ENCODE measurements at places on chromosomes 5 and 9.

GRCh38 chr5:111266491-111266890 is 42.3 kb downstream of the CAMK4 start:
- no peak for DNase-seq

- DNase-seq: no peak
These were observed 8.6 kb downstream of the KLHL9 start for GRCh38 chr9:21326526-21327139.

- DNase-seq: no peak
These were observed 10.3 kb upstream of the IL3 start for GRCh38 chr5:132050136-132050535.

- DNase-seq: no peak
These were observed 39.0 kb downstream of the KCNIP1 start for GRCh38 chr5:170542691-170543293.

GRCh38 chr9:133524679-133525228 is at the start of gene MYMK:
TSS of gene MYMK (minus strand) at chr9:133524959. CDS start at chr9:133524844, 115 bp downstream.
- DNase-seq: no peak

DNA sequence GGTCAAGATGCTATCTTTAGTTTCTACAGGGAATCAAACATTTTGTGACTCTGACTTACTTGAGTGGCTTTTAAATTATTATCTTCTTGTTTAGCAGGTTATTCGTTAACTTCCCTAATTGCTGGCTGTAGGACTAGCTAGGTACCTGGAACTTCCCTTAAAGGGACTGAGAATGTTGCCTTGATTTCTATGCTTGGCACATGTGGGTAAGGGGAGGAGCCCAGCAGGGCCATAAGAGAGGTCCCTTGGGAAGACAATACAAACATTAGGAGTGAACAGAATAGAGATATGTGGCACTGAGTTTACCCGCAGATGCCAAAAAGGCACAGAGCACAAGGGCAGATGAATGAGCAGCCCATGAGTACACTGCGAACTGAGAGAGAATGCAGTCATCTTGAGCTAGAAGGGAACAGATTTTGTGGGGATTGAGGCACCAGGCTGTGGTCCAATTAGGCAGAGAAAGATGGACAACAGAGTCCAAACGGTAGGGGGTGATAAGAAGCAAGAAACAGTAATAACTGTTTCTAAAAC is 9.8 kb downstream of the CKMT2 start:
- no peak for DNase-seq

DNA sequence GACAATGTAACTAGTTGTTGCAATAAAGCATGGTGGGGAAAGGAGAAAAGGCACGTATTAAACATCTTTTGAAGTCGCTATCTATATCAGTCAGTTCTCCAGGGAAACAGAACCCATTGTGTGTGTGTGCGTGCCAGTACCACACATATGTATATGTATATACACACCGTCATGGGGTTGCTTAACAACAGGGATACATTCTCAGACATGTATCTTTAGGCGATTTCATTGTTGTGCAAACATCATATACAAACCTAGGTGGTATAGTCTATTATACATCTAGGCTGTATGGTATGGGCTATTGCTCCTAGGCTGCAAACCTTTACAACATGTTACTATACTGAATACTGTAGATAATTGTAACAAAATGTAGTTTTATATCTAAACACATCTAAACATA is 2.3 kb downstream of the CDKN2B-AS1 start:
- no peak for DNase-seq

DNA sequence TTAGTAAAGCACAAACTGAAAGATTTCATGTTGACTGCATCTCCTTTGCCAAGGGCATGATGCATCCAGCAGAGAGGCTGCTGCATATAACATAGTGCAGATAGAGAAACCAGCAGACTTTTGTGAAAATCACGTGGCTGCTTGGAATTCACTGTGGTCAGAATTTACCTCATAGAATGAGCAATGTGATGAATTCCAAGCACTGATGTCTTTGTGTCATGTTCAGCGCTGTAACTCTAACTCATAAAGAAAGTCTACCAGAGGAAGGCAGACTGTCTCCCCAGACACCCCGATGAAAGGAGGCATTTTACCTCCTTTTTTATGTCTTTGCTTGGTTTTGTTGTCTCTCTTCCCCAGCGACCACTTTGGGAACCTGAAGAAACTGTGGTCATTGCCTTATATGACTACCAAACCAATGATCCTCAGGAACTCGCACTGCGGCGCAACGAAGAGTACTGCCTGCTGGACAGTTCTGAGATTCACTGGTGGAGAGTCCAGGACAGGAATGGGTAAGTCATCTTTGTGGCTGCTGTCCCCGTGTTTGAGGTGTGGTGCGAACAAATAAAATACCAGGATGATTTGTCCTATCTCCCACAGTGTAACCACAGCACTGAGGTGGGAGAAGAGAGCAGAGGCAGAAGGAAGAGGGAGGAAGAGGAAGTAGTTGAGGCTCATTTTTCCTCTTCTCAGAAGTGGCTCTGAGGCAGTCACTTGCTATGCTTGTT is 42.0 kb downstream of the ITK start:
- DNase-seq: no peak

- DNase-seq: no peak
These were observed 51.6 kb upstream of the TXNDC8 start for GRCh38 chr9:110389148-110389750.

GRCh38 chr5:88118179-88118578 is 150.5 kb downstream of the TMEM161B start:
- DNase-seq: no peak

DNA sequence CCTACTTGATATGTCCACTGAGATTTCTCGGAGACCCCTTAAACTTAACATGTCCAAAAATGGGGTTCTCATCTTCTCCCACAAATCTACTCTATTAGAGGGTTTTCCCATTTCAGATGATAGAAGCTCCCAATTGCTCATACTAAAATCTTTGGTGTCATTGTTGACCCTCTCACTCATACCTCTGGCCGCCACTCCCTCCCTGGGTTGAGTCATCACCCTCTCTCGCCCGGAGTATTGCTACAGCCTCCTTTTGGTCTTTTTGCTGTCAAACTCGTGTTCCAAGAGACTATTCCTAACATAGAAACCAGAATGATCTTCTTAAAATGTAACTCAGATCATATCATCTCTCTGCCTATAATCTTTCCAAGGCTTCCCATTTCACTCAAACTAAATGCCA is 91.0 kb upstream of the GNAQ start:
- DNase-seq: no peak

DNA sequence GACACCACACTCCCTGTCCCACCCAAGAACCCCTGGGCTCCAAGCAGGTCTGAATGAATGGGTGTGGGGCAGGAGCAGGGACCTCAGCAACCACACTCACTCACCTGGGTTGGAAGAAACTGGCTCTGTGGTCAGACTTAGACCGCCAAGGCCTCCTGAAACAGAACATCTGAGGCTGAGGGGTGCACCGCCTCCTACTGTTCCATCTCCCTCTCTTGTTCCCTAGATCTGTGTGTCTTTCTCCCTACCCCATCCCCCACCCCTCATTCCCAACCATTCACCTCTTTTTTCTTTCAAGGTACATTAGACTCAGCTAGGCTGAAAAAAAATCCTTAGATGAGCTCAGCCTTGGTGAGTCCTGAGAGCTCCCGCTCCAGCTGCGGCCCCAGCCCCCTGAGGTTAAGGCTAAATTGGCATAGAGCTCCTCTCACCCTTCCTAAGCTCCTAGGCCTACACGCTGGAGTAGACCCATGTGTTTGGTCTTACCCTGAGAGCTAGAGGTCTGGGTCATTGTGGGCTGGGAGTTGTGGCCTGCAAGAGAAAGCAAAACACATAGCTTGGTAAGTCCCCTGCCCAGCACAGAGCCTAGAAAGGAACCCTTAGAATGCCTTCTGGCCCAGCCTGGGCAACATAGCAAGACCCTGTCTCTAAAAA is 4.8 kb downstream of the ECSCR start:
- no peak for DNase-seq

- no peak for DNase-seq
These were observed 206.1 kb upstream of the IRX1 start for GRCh38 chr5:3389471-3390026.

- DNase-seq: no peak
These were observed 340.2 kb downstream of the SLCO4C1 start for GRCh38 chr5:101955891-101956290.

GRCh38 chr5:130532786-130533185 is 628.5 kb downstream of the CHSY3 start:
- DNase-seq: no peak

DNA sequence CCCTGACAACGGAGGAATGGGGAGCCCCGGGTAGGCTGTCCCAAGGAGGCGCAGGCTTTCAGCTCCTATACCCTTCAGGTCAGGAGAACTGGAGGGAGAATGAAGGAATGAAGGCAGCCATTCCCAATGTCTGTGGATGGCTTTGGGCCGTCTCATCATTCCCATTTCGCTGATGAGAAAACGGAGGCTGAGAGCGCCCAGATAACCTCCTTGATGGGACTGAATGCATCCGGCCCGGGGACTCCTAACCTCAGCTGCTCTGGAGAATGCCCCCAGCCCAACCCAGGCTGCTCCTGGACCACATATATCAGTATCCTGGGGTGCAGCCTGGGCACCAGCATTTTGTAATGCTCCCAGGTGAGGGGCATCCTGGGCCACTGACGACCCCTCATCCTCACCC is 52.6 kb upstream of the RNU6ATAC start:
- DNase-seq: no peak

DNA sequence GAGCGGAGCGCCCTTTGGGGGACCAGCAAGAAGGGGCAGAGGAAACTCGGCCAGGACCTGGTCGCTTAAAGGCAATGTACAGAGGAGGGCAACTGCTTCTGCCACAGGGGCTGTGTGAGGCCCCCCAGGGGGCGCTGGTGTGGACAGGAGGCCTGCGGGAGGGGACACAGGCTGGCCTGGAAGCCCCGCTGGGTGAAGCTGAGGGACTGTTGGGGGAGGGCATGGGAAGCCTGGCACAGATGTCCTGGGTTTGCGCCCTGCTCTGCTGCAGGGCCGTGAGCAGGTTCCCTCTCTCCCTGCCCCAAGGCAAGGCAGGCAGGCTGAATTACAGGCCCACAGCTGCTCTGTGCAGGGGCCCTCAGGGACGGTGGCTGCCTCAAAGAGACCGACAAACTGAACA is 5.4 kb downstream of the MED22 start:
- no peak for DNase-seq

- DNase-seq: no peak
These were observed 14.0 kb downstream of the TGFBR1 start for GRCh38 chr9:99118782-99119466.

- no peak for DNase-seq
These were observed 1.9 kb downstream of the KDM3B start for GRCh38 chr5:138354387-138354786.

GRCh38 chr5:113237893-113238292 is 196.9 kb downstream of the TSSK1B start:
- DNase-seq: no peak

DNA sequence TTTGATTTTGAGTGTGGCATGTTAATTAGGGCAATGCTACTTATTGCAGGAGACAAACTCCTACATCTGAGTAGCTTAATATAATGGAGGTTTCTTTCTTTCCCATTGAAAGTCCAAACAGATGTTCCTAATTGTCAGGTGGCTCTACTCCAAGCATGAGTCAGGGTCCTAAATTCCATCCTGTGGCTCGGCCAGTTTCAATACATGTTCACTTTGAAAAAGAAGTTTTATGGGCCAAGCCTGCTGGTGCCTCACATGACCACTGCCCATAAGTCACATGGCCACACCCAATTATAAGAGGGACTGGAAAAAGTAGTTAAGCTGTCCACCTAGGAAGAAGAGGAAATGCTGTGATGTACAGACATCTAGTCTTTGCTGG is 170.4 kb downstream of the ARRDC3 start:
- DNase-seq: no peak

Measured in C1 segment of cervical spinal cord (tissue), 14 donors.